ENCODE measurements at places on chromosomes 4 and X.
A peak's percentile ranks its signal among the peaks of the same experiment; 100 is the strongest.

DNA sequence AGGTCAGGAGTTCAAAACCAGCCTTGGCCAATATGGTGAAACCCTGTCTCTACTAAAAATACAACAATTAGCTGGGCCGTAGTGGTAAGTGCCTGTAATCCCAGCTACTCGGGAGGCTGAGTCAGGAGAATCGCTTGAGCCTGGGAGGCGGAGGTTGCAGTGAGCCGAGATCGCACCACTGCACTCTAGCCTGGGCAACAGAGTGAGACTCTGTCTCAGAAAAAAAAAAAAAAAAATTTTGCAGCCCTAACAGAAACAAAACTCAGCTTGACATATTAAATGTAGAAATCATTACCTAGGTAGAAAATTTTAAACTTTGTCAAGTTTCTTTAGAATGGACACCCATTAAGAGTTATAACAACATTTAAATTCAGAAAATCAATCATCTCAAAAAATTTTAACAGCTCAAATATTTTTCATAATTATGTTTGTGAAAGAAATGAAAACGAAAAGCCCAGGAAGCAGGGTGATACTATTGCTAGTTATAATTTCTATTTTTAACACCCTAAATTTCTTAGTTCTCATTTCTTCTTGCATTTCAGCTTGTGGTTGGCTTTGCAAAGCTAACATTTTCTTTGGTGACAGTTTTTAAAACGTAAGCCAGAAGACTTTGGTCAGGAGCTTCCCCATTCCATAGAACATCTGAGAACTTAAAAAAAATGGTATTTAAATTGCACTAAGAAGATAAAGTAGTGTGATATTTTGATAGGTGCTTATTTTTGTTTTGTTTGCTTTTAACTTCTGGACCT lies 33.3 kb upstream of the RBBP7 start:
- DNase-seq: no peak

- DNase-seq: no peak
Measured at GRCh38 chrX:72634331-72634730, 61.7 kb upstream of the HDAC8 start.

DNA sequence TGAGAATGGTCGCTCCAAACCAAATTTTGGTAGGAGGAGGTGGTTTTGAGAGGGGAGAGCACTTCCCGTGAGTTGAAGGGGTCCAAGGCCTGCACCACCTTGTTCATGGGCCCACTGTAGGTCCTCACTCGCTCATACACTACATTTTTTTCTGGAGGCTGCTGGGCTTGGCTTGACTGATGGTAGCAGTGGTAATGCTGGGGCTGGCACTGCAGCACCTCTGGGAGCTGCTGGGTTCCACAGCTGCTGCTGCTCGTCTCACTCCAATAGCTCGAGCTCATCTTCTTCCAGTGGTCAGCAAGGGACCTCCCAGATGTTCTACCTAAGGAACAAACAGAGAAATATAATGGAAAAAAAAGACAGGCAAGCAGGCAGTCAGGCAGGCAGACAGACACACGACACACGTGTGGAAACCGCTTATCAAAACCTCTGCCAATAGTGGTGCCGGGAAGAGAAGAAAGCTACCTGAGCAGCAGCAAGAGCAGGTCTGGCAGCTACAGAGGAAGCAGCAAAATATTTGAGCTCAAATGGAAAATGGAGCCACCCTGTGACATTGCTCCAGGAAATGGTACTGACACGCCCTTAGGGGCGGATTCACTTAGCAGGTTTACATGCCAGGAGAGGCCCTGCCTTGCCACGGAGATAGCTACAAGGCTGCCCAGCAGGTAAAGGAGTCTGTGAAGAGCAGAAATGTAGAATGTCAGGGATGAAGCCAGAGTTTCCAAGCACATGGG lies at the start of gene POF1B:
POF1B (minus strand) TSS at position 492 of the 734 bp plus-strand sequence; CDS start at position 281, 211 bp downstream.
- DNase-seq: no peak

DNA sequence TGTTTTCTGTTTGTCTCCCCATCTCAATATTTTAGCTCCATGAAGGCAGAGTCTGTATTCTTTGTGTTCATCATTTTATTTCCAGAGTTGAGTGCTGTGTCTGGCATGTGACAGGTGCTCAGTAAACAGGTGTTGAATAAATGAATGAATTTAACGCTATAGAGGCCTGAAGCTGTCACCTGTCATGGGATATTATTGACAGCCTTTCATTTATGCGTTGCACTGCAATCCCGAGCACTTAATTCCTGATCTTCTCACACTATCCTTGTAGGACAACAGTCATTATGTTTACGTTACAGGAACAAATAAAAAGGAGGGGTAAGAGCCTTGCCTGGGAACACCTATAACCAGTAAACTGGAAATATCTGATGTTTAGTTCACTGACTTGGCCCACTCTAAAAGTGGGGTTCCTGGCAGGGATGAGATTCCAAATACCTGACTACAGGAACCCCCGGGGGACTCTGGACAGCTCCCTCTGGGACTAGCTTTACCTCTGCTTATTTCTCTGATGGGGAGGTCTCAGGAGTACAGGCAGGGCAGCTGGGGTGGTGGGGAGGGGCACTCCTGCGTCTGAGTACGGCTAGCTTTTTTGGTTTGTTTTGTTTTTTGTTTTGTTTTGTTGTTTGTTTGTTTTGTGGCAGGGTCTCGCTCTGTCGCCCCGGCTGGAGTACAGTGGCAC lies 36.6 kb downstream of the SEL1L3 start:
- no peak for DNase-seq

GRCh38 chr4:6806924-6807626 lies 24.5 kb downstream of the KIAA0232 start:
- DNase-seq: no peak

GRCh38 chrX:73615022-73615421 lies 52.0 kb downstream of the CHIC1 start:
- no peak for DNase-seq

- DNase-seq: no peak
Measured at GRCh38 chr4:24369507-24370029, 214.8 kb downstream of the DHX15 start.

DNA sequence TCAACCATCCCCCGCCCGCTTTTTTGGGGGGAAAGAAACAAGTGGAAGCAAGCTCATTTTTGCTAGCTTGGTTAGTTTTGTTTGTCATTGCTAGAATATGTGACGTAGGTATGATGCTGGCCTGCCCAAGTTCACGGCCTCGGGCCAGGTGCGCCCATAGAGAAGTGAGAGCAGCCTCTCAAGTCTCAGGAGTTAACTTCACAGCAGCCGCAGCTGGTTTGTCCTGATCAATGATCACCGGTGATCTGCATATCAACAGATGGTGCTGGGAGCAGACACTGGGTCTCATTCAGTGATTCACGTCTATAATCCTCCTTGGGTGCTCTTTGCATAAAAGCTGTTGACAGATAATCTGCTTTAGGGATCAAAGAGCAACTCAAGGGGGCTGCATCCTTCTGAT lies 50.1 kb downstream of the ENPP6 start:
- no peak for DNase-seq

DNA sequence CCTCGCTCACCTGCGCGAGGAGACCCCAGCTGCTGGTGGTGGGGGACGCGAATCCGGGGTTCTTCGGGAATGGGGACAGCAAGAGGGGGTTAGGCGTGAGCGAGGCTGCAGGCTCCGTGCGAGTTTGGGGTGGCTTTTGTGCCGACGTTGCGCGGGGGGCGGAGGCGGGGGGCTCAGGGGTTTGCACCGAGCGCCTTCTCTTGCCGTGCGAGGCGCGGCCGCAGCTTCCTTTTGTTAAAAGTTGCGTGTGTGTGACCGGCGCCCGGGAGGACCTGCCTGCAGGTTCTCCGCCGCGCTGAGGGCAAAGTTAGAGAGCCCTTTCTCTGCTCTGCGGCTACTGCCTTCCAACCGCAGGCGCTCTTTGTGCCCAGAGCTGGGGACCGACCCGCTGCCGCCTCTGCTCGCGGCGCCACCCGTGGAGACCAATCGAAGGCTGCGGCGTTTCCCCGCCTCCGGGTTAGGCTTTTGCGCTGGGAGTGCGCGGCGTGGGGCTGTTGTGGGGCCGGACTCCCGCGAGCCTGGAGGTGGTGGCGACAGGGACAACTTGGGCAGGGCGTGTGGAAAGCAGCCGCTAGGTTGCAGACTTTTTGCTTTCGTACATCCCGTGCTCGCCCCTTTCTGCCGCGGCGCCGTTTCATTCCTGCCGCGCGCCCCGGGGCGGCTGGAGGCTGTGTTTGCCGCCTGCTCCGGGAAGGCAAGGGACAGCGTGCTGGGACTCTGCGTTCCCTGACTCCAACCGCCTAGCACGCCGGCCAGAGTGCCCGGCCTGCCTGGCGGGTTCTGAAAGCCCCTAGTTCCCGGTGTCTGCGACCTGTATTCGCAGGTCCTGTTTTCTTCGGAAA lies 716 bp downstream of the KIT start:
- DNase-seq: peak; percentile 31

- DNase-seq: no peak
Measured at GRCh38 chr4:45957353-45957752, 166.5 kb downstream of the GABRG1 start.

GRCh38 chrX:17542123-17542522 lies 167.1 kb downstream of the NHS start:
- no peak for DNase-seq

Data from activated naive CD8-positive, alpha-beta T cell treated with anti-CD3 and anti-CD28 coated beads for 36 hours (primary cell).